ENCODE measurements at places on chromosomes 7 and 10.

DNA sequence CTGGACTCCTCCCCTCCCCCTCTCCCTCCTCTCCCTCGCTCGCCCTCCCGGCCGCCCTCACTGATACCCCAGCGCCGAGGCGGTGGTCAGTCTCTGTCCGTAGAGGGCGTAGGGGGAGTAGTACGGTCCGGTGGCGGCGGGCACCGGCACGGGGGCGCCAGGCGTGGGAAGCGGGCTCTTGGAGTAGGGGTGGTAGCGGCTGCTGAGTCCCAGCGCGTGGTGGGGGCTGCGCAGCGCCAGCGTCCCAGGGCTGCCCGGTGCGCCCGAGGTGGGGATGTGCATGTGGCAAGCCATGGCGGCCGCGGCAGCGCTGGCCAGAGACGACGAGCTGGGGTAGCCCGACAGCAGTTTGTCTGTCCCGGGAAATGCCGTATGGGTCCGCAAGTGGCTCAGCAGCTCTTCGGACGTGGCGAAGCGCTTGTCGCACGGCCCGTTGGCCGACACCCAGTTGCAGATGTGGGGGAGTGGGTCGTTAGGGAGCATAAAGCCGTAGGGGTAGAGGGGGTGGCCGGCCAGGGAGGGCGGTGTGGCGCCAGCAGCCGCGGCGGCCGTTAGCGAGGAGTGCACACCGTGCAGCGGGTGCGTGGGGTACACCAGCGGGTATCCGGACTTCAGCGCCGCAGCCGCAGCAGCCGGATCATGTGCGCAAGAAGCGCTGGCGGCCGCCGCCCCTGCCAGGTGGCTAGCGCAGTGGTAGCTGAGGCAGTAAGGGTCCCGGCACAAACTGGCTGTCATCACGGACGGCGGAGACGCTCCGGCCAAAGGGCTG lies 2.7 kb downstream of the ZNF503 start:
- no peak for DNase-seq

GRCh38 chr10:21535494-21535965 lies 1.5 kb downstream of the MLLT10 start:
- DNase-seq, result no peak

DNA sequence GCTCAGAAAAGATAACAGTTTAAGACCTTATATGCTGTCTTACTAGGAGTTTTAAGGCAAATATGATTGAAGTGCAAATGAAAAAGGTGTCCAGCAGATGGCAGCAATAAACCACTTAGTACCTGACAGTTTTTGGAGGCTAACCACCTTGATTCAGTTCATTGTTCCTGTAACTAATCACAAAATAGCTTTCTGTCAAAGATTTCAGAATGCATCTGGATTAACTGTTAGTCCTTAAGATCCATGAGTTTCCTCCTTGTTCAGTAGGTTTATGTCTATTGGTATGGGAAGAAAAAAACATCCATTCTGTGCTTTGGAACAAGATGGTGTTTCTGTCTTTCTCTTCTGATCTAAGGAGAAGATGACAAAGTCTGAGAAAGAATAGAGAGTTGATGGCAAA lies 46.6 kb downstream of the CCSER2 start:
- peak; percentile 36 for DNase-seq

- DNase-seq, result no peak
These were observed 43.7 kb downstream of the DNAJC12 start for GRCh38 chr10:67794256-67794655.

DNA sequence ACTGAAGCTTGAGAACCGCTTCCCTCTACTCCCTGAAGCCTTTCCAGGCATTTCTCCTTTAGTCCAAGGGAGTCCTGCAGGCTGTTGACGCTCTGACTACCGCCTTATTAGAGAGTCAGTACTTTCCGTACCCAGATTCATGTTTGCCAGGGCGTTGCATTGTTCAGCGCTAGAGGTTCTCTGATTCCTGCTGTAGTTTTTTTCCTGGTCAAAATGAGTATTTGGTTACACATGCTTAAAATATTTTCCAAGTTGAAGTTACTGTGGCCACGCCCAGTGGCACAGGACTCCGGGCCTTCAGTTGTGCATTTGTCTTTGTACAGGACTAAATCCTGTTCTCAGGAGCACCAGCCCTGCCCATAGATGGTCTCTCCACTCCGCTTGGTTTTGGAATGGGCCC lies 7.9 kb downstream of the MTURN start:
- DNase-seq, result no peak
